NCI-H146 (cell line): ENCODE measurements at places on chromosomes 4 and X.
A peak's percentile ranks its signal among the peaks of the same experiment; 100 is the strongest.

- no peak for DNase-seq
These were observed 94.7 kb upstream of the GPM6B start for GRCh38 chrX:13911586-13911985.

GRCh38 chr4:85956293-85956945 lies 403.4 kb downstream of the MAPK10 start:
- no peak for DNase-seq

- no peak for DNase-seq
These were observed 135.6 kb downstream of the TSPAN5 start for GRCh38 chr4:98522636-98523395.

- DNase-seq: no peak
These were observed 130.4 kb downstream of the INPP4B start for GRCh38 chr4:142715727-142716126.

- DNase-seq: no peak
These were observed 191.0 kb downstream of the AFF2 start for GRCh38 chrX:148691456-148691855.

- DNase-seq: no peak
These were observed 11.7 kb upstream of the MAEA start for GRCh38 chr4:1277667-1278665.

- DNase-seq: no peak
These were observed 1139.6 kb downstream of the STPG2 start for GRCh38 chr4:97003715-97004114.

DNA sequence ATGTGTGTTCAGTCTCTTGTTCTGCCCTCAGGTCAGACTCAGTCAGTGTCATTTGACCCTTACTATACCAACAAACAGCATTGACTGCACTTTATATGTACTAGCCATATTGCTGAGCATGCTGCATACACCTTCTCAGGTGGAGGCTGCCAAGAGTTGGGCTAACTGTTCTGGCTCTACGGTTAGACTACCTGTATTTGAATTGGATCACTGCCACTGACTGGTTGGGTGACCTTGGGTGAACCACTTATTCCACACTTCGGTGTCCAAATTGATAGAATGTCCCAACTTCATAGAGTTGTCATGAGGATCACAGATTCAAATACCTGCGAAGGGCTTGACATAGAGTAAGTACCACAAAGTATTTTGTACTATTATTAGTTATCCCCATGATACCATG lies 91.2 kb upstream of the GPR50 start:
- no peak for DNase-seq

DNA sequence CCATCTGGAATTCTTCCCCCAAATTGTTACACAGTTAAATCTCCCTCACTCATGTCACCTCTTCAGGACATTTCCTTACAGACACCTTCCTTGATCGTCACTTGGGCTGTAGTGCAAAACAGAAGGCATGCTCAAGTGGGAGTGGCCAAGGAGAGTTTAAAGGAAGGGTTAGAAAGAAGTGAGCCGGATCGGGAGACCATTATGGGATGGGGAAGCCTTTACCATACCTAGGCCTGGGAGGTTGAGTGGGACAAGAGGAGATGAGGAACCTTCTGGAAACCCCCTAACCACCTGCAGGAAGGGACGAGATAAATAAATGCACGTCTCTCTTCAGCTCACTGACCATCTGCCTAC lies 102.7 kb downstream of the UCHL1 start:
- DNase-seq: no peak

DNA sequence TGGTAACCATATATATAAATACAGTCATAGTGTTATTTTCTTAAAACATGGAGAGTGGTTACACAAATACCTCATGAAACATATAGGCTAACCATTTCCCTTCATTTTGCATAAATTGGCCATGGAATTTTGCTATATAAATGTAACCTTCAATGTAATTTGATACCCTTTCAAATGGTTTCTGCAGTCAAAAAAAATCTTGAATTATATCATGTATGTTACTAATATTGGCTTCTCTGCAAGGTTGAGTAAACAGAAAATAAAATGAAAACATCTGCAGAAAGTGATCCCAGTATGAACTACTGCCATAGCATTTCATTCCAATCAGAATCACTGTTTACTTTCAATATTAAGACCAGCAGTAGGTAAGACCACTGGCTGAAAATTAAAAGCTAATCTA lies 1165.9 kb upstream of the TENM3 start:
- DNase-seq: peak; percentile 45

DNA sequence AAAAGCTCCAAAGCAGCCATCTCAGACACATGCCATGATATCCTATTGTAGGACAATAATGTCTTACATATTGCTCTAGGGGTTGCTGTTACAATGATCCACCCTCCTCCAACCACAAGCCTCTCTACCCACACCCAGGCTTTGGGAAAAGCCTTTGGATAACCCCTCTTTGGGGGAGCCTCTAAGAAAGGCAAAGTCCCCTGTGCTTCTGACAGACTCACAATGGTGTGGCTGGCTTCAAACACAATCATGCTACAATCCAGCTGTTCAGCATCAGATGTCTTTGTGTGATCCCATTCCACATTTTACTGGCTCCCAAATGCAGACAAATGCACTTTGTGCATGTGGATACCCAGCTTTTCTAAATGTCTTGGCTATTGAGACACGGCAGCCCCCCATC lies 65.9 kb upstream of the CAPN6 start:
- DNase-seq: no peak

DNA sequence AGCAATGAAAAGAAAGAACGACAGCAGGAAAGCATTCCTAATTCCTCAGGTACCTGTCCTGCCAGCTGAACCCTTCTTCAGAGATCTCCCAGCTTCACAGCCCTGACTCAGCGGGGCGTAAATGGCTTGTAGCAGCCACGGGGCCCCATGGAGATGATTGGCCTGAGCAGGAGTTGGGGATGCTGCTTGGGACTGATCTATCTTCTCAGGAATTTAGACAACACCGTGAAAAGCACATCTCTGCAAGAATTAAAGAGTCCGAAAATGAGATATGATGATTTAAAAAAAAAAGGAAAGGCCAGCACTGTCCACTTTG lies 22.5 kb upstream of the SLC25A4 start:
- no peak for DNase-seq

DNA sequence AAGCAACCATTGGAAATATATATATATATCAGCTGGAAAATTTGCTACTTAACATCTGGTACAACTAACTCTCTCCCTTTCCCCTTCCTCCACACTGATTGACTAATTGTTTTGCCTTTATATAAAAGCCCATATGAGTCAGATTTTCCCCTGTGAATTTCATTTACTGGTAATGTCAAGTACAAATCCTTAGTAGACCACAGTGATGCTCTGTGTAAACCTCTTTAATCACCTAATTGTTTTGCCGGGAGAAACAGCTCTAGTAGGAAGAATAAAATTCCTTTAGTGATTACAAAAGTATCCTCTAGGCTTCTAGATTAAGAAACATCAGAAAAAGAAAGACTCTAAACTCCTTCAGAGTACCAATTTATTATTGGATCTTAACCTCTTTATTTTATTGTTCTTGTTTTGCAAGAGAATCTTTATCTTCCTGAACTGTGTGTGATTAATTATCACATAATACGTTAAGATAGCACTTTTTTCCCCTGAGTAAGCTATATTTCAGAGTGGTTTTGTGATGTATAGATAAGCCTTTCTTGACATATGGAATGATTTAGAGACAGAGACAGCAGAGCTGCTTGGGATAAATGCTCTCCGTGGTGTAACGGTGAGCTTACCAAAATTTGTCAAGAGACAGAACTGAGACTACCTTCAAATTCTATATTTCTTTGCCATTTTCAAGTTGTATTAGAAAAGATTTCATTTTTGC lies 1606.4 kb upstream of the TENM3 start:
- DNase-seq: no peak

GRCh38 chrX:1292575-1293290 lies 24.1 kb downstream of the CSF2RA start:
- DNase-seq: no peak

GRCh38 chrX:39484159-39485068 lies 613.3 kb downstream of the BCOR start:
- peak; percentile 50 for DNase-seq

- DNase-seq: no peak
These were observed 115.0 kb upstream of the NALF2 start for GRCh38 chrX:69389101-69389501.

DNA sequence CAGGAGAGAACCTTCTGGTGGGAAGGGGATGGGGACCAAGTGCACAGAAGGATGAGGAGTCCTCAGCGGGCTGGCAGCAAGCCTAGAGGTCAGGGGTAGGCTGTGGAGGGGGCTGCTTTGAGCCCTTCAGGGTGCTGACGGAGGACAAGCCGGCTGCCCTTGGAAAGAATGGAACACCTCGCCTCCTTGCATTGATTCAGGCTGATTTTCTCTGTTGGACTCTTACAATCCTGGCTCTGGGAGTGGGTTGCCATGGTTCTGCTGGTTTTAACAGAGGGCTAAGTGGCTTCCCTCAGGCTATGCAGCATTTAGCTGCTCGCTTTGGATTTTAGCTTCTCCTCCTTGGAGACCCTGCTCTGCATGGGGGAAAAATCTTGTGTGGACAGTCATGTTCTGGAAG lies 49.4 kb upstream of the CHRNA9 start:
- peak; percentile 40 for DNase-seq

GRCh38 chr4:25651682-25652081 lies 4.0 kb upstream of the SLC34A2 start:
- no peak for DNase-seq

DNA sequence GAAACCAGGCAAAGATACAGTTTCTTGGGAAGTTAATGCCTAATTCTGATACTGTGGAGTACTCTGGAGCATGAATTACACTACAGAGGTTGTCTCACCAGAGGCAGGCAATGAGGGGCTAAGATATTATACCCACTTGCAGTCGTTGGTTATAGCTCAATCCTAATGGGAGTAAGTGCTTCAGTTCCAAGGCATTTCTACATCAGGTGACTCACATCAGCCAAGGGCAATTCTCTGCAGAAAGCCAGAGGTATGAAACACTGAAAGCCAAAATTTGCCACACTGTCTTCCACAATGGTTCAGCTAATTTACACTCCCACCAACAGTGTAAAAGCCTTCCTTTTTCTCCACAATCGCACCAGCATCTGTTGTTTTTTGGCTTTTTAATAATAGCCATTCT lies 174.0 kb upstream of the IL15 start:
- DNase-seq: no peak

GRCh38 chrX:6244666-6245065 lies 16.0 kb upstream of the NLGN4X start:
- no peak for DNase-seq

DNA sequence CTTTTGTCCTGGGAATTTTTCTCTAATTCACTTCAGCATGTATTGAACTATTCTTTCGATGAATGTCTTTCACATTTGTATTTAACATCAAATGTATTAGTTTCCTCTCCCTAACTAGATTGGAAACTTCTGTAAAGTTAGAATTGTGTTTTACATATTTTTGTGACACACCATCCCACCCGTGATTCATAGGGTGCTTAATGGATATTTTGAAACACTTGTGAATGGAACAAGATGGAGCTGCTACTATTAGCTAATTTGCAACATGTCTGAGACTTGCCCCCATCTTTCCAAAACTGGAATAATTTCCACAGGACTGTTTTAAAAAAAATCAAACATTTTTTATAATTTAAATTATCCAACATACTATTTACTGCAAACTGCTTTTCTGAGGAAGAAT lies 30.2 kb upstream of the GNPDA2 start:
- no peak for DNase-seq

GRCh38 chr4:124658795-124659194 lies 53.7 kb downstream of the ANKRD50 start:
- DNase-seq: no peak

DNA sequence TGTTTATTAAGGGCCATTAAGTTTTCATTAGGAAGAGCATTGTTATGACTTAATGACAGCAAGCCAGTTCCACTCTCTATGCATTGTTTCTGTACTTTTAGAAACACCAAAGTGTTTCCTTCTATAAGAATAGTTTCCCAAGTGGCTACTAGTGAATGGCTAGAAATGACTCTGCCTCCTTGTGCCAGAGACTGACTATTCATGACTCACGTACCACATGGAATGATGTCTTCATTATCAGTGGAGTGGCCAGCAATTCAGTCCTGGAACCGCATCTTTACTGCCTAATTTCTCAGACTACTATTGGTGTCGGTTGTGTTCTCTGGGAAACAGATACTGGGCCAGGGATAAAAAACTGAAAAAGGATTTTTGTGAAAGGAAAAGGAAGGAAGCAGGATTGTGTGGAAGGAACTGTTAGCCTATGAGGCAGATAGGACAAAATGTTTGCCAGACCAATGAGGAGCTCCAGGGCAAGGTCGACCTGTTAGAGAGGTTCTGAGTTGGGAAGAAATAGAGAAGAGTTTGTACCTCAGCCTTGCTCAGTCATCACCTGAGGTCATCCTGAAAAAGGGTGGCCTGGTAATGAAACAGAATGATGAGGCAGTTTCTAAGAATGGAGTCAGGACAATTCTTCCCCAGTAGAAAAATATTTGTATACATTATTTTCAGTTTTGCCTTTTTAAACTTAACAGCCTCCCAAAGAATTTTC lies 218.6 kb downstream of the SPCS3 start:
- DNase-seq: no peak

DNA sequence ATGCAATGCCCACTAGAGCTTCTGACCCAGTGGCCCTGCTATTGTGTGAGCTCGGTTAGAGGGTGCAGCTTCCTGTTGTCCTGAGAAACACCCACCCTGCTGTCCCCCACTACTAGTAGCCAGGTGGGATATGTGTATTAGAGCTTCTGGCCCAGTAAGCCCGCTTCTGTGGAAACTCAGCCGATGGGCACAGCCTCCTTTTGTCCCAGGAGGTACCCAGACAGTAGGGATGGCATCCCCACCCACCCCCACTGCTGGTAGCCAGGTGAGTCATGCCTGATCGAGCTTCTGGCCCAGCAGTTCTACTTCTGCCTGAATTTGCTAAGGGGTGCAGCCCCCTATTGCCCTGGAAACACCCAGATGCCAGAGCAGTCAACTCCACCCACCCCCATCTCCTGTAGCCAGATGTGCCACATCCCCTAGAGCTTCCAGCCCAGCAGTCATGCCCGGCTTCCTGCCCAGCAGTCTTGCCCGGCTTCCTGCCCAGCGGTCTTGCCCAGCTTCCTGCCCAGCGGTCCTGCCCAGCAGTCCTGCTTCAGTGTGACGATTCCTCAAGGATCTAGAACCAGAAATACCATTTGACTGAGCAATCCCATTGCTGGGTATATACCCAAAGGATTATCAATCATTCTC lies 162.7 kb upstream of the KLF8 start:
- no peak for DNase-seq

DNA sequence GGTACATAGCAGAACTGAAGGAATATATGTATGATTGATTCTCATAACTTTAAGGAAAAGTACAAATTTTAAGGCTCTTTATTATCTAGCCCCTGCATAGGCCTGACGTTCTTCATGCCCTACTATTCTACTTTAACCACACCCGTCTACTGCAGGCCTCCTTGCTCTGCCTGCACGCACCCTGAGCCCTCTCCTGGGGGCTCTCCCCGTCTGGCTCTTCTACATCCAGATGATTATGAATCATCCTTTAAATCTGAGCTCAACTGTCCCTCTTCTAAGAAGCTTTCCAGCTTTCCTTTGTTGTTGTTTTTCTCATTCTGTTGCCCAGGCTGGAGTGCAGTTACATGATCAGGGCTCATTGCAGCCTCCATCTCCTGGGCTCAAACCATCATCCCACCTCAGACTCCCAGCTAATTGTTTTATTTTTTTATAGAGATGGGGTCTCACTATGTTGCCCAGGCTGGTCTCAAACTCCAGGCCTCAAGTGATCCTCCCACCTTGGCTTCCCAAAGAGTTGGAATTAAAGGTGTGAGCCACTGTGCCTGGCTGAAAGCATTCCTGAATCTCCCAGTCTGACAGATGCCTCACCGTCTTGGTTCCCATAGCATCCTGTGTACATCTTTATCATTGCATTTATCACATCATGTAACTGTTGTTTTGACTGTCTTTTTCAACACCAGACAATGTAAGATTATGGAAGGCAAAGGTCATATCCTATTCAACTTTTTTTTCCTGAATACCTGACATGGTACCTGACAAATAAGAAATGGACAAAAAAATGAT lies 89.2 kb downstream of the WDFY3 start:
- no peak for DNase-seq
